COR-L47 (cell line): ENCODE measurements at places on chromosomes 7 and 10.

DNA sequence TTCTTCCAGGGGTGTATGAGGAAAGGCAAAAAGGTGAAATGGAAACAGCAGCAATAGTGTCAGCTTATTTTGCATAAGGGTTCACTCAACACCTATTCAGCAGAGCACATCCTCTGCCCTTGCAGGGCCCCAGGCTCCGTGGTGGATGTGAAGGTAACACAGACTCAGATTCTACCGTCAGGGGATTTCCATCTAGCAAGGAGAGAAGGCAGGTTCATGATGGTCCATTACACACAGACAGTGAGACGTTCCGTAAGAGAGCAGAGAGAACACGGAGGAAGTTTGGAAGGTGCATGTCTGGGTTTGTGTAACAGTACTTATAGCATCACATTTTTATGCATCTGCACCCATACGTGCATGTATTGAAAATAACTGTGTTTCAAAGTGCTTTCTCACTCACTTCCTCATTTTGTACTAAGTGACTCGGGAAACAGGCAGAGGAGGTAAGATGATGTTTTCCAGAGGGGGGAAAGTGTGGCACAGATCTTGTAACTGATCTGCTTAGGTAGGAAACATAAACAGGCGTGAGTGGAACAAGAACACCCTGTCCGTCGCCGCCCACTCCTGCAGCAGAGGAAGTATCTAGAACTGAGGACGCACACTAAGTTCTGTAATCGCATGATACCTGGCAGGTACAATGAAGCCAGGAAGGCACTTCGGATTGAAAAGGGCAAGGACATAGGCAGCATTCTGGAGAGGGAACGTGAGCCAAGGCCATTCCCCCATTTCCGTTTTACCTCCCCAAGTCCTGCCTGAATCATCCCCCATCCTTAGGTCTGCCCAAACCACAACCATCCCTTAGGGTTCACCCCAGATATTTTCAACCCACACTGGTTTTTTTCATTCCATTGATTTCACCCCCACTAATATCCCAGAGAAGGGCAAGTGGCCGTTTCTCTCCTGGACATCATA, 1.0 kb upstream of the ENO4 start:
- no peak for DNase-seq

- DNase-seq = no peak
Measured at GRCh38 chr7:22268884-22269421, 88.0 kb downstream of the RAPGEF5 start.

GRCh38 chr10:118868589-118868988, 113.8 kb upstream of the CACUL1 start:
- DNase-seq = no peak

- no peak for DNase-seq
Measured at GRCh38 chr10:101425535-101425934, 71.6 kb downstream of the BTRC start.

GRCh38 chr10:33537066-33537465, 202.6 kb upstream of the NRP1 start:
- no peak for DNase-seq

DNA sequence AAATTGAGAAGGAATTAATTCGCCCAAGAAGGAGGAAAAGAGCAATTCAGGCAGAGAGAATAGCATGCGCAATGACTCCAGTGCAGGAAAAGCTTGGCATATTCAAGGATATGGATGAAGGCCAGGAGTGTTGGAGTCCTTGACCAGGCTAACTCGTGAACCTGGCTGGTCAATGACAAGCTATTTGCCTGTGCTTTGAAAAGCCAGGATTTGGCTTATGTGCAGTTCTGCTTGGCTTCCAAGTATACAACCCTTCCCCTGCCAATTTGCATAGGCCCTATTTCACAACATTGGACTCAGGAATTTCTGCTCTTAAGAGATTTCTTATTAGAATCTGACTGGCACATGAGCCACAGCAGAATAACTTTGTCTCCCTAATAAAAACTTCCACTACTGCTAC, 72.3 kb upstream of the SP8 start:
- no peak for DNase-seq
